ENCODE measurements at places on chromosomes 7 and 10.

GRCh38 chr7:129466796-129467195, 32.6 kb downstream of the STRIP2 start:
- DNase-seq, result peak; percentile 1

DNA sequence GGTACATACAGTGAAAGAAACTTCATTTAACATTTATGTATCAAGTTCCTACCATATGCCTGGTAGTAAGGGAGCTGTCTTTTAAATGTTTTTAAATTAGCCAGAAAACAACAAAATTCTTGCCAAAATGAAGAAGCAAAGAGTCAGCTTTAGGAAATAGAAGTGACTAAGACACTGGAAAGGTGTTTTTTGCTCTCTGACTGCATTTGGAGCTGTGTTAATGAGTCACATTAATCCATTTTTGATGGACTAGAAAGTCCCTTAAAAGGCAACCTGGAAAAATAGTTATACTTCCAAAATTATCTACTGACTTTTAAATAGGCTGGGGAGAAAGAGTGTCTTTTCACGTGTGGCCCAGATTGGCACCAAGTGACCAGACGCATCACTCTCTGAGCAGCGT, 3.9 kb upstream of the COL17A1 start:
- no peak for DNase-seq

GRCh38 chr10:69495666-69496065, 44.4 kb downstream of the TSPAN15 start:
- DNase-seq, result no peak

DNA sequence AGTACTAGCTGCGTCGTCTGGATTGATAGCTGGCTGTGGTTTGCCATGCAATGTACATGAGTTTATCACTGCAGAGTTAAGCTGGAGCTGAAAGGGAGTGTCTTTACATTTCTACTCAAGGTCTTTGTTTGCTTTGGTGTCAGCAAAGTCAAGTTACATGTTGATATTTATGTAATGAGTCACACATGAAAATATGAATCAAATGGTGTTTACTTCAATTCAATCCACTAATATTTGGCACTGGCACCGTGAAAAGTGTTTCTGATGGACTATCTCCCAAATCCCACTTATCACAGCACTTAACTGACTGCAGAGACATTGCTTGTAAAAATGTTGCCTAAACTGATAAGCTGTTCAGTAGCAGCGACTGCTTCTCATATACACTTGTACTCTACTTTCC, 395.9 kb downstream of the TFEC start:
- no peak for DNase-seq

DNA sequence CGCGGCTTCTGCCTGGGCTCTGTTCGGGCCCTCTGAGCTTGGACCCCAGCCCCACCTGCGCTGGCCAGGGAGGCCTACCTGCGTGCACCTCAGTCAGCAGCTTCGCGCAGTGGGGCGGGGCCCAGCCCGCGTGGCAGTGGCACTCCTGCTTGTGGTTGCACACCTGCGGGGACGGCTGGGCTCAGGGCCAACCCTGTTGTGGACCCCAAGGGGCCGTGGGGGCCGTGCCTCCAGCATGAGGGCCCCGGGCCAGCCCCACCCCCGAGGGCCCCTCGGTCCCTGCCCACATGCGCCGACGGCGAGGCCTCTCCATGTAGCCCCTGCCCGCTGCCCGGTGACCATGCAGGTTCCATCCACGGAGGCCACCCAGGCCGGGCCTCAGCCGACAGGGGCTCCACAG, 7.3 kb downstream of the ADAM8 start:
- DNase-seq, result no peak

DNA sequence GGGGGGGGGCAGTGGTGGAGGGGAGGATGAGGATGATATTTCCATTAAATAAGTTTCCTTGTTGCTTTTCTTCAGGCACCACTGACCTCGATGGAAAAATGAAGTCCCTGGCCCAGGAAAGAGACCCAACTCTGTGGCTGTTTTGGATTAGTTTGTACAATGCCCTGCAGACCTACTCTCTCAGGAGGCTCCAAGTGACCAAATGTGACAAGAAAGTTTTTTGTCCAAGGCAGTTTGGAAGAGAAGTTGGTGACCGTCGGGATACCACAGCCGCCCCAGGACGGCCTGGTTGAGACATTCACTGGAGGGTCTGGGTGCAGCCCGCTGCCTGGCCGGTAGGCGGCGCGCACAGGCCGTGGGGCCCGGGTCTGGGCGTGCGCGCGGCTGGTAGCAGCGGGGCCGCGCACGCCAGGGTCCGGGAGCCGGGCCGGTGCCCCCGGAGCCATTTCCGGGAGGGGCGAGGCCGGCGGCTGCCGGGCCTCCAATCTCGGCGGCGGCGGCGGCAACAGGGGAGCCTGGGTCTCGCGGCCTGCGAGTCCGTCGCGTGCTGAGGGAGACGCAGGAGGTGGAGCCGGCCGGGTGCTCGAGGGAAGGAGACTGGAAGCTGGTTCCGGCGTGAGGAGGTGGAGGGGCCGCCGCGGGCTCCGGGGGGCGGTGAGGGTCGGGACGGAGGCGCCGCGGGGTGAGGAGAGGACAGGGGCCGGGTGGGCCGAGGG, at the start of gene SGPL1:
TSS of gene SGPL1 (plus strand) at position 445 of the 716 bp plus-strand sequence. CDS start 906 bp downstream, outside the sequence.
- peak; percentile 39 for DNase-seq

DNA sequence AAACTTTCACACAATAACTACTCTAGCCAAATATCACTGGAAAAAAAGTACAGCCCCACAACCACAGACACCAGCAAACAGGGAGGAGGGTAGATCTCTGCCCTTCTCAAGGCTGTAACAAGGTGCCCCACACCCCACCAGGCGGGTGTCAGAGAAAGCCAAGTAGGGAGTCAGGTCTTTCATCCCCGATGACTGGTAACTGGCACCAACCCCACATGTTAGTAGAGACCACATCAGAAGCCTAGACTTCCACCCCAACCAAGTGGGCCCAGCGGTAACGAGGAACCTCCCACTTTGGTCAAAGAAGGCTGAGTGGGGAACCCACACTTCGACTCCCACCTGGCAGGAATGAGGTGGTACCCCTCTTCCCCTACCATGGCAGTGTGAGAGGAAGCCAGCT, 16.4 kb upstream of the RUFY2 start:
- no peak for DNase-seq

GRCh38 chr7:101009629-101010028, 10.3 kb upstream of the MUC17 start:
- no peak for DNase-seq

- no peak for DNase-seq
Observed at GRCh38 chr7:19128856-19129255, 11.4 kb upstream of the TWIST1 start.
